ENCODE measurements at places on chromosomes 16 and 17. TPM values are rescaled to one million over a fixed set of nuclear protein-coding genes. Genes with fewer than 3 reads are reported as not detected.

The TBC1D26 gene
- 0.19 TPM for total RNA-seq

The USP43 gene
- 0.18 TPM for total RNA-seq

The LUC7L gene
- 42.9 TPM for total RNA-seq

The KRT33B gene
- total RNA-seq: not detected

The KRTAP4-16 gene
- total RNA-seq: not detected

The PLD2 gene
- 28.0 TPM for total RNA-seq

The LRRC37A gene
- total RNA-seq: 1.8 TPM

The VMO1 gene
- total RNA-seq: 0.19 TPM

The HBA1 gene
- total RNA-seq: not detected

The DPEP2 gene
- not detected for total RNA-seq

The GLIS2 gene
- 1.8 TPM for total RNA-seq

The UTS2R gene
- not detected for total RNA-seq

The CSF3 gene
- total RNA-seq: 1.5 TPM

The TBL3 gene
- total RNA-seq: 45.6 TPM

The HSD17B2 gene
- total RNA-seq: 1.7 TPM

The ZNF652 gene
- 6.1 TPM for total RNA-seq

The IL21R gene
- total RNA-seq: 0.09 TPM

Data from endothelial cell of coronary artery (primary cell).